ENCODE measurements at places on chromosomes 12 and 14. TPM values are rescaled to one million over a fixed set of nuclear protein-coding genes. Genes with fewer than 3 reads are reported as not detected.

DNA sequence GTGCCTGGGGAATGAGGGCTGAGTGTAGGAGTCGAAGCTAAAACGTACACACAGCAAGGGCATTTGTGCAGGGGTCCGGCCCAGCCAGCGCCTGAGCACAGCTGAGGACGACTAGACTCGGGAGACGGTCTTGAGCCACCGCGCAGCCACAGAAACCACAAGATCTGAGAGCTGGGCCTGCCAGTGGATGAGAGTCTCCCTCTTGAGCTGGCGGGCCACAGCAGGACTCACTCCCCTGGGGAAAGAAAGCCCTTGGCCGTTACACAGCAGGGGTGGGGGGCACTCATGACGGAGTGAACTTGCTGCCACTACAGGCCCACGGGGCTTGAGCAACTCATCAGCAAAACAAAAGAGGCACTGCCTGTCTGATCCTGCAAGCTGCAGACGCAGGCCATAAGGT is 23.0 kb downstream of the STX2 start:
- DNase-seq, result no peak

GRCh38 chr12:105819549-105819948 is 319.2 kb downstream of the NUAK1 start:
- no peak for DNase-seq

GRCh38 chr12:64603183-64603841 is 7.0 kb upstream of the RASSF3 start:
- DNase-seq, result no peak

- peak; percentile 76 for DNase-seq
Measured at GRCh38 chr12:120640861-120641833, 721 bp downstream of the CABP1 start.

GRCh38 chr12:85325442-85325841 is 45.4 kb downstream of the ALX1 start:
- DNase-seq, result no peak

DNA sequence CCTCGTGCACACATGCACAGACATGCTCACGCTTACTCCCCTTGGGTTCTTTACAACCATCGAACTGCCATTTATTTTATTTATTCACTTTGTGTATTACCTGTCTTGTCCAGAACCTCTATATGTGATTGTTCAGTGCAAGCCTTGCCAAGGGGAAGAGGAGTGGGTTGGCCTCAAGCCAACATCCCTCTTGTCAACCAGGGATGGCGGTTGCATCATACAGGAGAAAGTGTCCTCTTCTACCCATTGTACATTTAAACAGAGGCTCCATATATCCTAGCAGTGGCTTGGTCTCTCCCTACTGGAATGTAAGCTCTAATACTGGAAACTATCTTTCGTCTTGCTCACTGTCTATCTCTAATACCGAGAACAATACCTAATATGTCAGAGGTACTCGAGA is 108.4 kb downstream of the C12orf42 start:
- no peak for DNase-seq

DNA sequence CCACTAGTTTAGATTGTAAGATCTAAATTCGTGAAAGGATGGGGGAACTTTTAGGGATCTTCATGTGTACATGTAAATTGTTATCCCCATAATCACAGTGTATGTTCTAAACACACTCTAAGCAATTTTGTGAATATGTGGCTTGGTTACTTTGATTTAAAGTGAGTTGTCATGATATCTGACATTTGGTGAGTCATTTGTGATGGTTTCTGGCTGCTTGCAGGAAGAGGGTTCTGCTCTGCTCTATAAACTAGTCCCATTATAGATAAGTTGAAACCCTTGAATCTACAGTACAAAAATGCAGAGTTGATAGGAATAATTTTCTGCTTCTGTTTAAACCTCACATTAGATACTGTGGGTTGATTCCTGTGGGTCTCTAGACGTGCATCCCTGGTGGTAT is 14.8 kb downstream of the GUCY2C start:
- DNase-seq, result no peak

GRCh38 chr14:105139831-105140239 is 28.7 kb downstream of the JAG2 start:
- DNase-seq, result no peak

GRCh38 chr14:106268013-106268727 is 741.8 kb downstream of the TMEM121 start:
- no peak for DNase-seq

DNA sequence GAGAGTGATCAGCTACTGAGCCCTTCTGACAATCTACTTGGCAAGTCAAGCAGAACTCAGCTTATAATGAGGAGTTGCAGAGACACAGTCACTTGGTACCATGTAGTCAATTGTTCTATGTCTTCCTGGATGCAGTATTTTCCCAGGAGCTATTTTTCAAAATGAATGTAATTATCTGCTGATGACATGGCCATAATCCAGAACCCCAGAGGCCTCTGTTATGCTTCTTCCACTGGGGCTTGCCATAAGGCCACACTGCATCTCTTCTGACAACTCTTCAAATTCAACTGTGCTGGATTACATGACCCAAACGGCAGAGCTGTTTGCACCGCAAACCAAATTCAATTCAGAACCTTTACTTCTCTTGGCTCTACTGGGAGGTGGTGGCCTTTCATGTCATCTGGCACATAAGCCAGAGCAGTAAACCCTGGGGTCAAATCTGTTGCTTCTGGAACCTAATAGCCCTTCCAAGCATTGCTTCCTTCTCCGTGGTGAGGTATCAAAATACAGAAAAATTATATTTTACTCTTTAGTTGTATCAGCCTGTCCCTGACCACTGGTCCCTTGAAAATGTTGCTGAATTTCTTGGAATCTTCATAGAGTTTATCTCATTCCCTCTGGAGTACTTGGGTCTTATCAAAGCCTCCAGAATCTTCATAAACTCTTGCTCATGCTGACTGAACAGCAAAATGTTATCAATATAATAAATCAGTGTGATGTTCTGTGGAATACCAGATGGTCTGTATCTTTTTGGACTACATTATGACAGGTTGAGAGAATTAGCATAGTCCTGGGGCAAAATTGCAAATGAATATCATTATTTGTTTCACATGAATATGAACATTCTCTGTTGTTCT is 79.4 kb upstream of the DCN start:
- no peak for DNase-seq

DNA sequence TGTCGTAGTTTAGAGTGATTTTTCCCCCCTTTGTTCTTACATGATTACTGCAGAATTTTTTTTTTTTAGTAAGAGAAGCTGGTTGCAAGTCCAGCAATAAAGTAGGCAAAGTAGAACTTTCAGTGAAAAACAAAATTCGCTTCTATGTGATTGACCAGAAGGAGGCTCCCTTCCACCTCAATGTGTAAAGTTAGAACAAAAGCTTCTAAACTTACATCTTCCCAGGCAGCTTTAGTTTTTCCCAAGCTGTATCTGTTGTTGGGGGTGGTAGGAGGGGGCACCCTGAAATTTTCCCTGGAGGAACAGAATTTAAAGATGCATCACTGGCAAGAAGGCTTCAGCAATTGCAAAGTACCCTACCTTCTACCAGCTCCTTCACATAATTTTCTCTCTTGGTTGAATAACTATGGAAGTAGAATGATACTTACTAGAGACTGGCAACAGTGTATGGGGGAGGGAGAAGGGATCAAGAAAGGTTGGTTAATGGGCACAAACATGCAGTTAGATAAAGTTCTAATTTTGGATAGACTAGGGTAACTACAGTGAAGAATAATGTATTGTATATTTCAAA is 87.3 kb upstream of the E2F7 start:
- no peak for DNase-seq

TDP1 gene
- 4.8 TPM for total RNA-seq

GDF3 gene
- not detected for total RNA-seq

FOS gene
- 25.4 TPM for total RNA-seq

KRT8 gene
- 100 TPM for total RNA-seq

Measured in left ventricle myocardium superior (tissue), 1 donor.